ENCODE measurements at places on chromosomes 16 and 17.

- peak; percentile 41 for DNase-seq
Observed at GRCh38 chr17:1490643-1491442, 1.6 kb downstream of the MYO1C start.

DNA sequence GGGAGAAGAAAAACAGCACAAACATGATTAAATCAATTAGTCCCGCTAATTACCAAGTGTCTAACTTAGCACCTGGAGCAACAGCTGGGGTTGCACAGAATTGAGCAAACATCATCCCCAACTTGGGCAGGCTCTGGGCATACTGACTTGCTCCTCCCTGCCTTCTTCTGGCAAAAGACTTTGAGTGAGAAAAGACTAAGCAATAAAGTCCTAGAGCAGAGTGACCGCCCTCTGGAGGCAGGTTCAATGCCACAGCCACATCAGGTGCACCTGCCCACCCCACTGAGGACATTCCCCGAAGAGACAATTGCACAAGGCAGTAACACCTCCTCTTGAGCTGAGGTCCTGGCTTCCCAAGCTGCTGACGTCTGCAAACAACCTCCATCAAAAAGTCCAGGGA lies 358.3 kb downstream of the SOX9 start:
- DNase-seq, result no peak

DNA sequence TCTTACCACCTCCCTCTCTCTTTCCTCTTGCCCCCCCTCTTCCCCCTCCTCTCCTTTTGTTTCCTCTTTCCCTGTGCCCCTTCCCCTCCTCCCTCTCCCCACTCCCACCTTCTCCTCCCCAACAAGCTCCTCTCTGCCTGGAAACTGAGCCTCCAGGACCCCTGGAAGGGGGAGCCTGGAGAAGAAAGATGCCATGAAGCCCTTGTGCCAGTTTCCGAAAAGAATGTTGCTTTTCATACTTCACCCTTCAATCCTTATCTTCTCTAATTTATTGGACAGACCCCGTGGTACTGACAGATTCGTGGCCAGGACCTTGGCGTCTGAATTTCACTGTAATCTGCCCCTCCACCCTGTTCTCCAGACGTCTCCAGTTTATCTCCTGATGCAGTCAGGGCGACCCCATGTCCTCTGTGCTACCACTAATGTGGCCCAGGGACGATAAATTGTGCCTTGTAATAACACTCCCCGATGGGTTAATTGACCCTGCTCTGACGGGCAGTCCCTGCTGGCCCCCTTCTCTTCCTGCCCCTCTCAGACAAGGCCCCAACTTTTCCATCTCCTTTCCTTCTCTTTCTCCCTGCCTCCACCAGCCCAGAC lies 138.4 kb upstream of the GSE1 start:
- no peak for DNase-seq

DNA sequence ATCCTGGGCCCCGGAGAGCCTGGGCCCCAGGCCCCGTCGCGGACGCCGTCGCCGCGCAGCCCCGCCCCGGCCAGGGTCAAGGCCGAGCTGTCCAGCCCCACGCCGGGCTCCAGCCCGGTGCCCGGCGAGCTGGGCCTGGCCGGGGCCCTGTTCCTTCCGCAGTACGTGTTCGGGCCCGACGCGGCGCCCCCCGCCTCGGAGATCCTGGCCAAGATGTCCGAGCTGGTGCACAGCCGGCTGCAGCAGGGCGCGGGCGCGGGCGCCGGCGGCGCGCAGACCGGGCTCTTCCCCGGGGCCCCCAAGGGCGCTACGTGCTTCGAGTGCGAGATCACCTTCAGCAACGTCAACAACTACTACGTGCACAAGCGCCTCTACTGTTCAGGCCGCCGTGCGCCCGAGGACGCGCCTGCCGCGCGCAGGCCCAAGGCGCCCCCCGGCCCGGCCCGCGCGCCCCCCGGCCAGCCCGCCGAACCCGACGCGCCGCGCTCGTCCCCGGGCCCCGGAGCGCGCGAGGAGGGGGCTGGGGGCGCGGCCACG lies 36.8 kb upstream of the ZC3H18 start:
- DNase-seq, result peak; percentile 56

DNA sequence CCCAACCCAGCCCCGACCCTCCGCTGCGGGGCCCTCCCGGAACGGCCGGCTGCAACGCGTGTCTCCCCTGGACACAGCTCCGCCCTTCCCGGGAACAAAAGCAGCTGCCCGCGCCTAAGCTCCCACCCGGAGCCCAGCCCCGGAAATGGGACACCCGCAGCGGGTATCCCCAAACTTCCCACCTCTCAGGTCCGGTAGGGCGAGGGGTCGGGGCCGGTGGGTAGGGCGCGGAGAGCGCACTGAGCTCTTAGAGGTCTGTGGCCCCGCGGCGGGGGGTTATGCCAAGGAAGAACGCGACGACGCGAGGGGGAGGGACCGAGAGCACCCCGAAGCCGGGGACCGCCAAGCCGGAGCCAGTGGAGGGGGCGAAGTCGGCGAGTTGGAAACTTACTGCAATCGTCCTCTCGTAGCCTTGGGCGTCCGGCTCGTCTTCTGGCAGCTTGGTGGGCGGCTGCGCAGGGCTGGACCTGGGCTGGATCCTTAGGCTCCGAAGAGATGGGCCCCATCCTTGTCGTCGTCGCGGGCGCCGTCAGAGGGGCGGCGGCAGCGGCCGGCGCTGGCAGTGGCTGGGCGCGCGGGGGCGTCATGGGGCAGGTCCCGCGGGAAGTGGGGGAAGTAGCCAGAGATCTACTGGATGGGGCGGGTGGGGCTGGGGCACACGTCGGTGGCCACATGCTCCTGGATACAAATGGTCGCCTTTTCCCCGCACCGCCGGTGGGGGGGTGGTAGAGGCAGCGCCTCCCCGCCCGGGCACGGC lies 6.9 kb downstream of the USP6 start:
- DNase-seq, result no peak

- peak; percentile 39 for DNase-seq
Observed at GRCh38 chr16:80997139-80997798, 9.4 kb downstream of the CMC2 start.

- no peak for DNase-seq
Observed at GRCh38 chr16:27033281-27033979, 33.3 kb upstream of the C16orf82 start.

DNA sequence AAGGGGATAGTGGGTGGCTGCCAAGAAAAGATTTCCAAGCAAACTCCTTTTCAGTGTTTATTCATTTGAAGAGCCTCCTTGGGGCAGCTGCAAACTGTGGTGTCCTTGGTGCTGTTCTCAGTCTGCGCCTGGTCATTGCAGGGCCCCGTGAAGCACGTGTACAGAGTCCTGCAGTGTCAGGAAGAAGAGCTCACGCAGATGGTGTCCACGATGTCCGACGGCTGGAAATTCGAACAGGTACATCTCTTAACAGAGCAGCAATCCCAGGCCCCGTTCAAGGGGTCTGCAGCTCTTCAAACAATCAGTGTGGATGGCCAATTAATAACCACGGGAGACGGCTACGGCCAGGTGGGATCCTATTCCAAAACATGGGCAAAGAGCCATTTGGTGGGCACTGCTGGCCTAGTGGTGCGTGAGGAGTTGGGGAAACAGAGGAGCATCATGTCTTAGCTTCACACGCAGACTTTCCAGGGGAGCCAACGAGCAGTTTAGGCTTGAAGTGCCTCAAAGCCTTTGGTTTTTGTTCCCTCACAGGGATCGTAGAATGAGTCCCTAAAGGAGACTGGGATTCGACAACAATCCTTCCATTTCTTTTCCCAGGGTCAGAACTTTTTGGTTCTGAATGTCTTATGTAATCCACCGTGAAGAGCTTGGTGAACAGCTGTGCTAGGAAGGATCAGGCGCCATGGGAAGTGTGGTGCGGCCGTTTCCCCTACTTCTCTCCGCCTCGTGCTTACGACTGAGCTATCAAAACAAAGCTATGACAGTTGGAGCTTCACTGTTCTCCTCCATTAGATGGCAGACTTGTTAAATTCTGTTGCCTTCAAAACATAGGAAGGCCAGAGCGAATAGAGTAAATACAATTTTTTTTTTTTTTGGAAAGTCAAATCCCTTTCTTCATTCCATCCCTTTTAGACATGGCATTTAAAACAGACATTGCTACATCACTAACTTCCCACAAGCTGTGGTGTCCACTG lies 12.6 kb downstream of the KCTD2 start:
- DNase-seq, result peak; percentile 87

- no peak for DNase-seq
Observed at GRCh38 chr17:58039975-58040374, 32.9 kb upstream of the SRSF1 start.

DNA sequence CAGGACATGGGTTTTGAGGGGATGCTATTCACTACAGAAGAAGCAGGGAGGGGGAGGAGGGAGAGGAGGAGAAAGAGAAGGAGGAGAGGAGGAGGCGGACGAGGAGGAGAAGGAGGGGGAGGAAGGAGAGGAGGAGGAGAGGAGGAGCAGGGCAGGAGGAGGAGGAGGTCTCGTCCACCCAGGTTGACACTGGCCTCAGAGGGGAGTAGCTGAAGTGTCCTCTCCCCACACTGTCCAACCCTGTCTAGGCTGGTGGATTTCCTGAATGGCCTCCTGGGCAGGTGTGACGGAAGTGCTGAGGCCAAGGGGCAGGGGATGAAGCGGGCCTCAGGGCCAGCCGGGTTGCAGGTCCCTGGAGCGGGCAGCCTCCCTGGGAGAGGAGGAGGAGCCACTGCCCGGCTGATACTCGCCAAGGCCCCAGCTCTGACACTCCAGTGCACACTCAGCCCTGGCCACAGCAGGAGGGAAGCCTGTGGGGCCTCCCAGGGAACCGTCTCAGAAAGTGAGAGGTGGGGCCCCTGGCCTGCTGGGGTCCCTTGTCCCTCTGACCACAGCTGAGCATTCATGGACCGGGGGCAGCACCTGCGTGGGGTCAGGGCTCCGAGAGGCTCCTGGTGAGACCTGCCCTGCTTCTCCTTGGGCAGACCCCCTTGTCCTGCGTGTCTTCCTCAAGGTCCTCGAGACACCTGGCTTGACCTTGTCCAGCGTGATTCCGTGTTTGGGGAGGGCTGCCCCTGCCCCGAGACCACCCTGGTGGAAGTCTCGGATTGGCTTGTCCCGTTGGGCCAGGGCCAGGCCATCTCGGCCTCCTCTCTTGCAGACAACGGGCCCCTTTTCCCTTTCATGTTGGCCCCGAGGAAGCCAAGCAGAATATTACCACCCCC lies 200.6 kb upstream of the CIBAR2 start:
- no peak for DNase-seq

GRCh38 chr16:27202923-27203506 lies 311 bp upstream of the KDM8 start:
- peak; percentile 96 for DNase-seq

DNA sequence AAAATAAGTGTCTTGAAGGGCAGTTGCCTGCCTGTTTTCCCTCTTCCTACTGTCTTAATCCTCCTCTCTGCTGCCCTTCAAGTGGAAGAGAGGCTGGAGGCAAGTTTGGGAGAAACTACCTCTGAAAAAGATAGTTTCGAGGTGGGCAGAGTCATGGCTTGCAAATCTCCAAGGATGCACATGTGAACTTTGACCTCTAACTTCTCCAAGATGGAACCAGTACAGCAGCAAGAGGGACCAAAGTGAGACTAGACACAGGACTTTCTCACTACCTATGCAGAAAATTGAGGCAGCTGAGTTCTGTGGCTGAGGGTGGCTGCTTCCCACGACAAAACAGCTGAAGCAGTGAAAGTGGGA lies 887 bp upstream of the KCNH4 start:
- no peak for DNase-seq

DNA sequence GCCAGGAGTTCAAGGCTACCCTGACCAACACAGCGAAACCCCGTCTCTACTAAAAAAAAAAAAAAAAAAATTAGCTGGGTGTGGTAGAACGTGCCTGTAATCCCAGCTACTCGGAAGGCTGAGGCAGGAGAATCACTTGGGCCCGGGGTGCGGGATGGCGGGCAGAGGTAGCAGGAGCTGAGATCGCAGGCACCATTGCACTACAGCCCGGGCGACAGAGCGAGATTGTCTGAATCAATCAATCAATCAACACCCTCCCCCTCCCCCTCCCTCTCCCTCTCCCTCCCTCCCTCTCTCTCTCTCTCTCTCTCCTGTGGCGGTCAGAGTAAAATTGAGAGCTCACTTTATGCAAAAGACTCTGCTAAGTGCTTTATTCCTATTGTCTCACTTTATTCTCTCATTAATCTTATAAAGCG lies 1.2 kb downstream of the HSDL1 start:
- DNase-seq, result no peak

DNA sequence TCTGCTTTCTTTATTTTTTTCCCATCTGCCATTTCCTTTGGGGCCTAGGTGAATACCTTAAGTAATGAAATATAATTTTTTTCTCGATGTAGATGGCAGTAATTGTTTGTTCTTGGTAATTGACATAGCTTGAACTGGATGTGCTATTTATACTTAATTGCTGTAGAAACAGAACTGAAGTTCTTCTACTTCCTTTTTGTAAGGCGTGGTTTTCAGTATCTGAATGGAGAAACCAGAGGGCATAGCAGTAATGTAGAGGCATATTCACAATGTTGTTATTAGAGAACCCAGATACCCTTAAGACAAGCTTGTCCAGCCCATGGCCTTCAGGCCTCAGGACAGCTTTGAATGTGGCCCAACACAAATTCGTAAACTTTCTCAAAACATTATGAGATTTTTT lies 16.4 kb downstream of the ATP6V0A1 start:
- no peak for DNase-seq

DNA sequence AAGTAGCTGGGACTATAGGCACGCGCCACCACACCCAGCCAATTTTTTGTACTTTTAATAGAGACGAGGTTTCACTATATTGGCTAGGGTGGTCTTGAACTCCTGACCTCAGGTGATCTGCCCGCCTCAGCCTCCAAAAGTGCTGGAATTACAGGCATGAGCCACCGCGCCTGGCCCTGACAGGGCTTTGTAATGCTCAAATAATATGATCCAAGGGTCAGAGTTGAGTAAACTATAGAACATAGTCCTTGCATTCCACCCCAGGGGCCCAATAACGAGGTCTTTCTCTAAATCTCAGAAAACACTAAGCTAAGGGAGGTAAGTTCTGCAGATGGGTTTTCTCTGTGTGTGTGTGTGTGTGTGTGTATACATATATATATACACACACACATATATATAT lies 5.8 kb upstream of the MEOX1 start:
- DNase-seq, result no peak

GRCh38 chr17:80036715-80037477 lies 454 bp downstream of the CCDC40 start:
- no peak for DNase-seq

DNA sequence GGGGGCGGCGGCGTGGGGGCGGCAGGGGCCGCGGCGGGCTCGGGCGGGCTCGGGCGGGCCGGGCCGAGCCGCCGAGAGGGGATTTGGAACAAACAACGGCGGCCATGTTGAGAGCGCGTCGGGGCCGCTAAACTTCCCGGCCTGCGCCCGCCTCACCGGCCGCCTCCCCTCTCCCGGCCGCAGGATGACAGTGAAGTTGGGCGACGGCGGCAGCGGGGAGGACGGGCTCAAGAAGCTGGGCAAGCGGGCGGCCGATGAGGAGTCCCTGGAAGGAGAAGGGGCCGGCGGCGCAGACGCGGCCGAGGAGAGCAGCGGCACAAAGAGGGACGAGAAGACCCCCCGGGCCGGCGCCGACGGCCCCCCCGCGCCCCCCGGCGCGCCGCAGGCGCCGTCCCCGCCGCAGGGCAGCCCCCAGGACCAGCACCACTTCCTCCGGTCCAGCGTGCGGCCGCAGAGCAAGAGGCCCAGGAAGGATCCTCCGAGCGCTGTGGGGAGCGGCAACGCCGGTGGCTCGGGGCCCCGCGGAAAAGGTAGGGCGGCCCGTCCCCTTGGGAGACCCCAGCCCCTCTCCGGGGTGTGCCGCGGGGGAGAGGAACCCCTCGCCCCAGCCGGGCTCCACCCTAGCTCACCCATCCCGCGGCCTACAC lies 2.4 kb downstream of the CRAMP1 start:
- peak; percentile 47 for DNase-seq
